Stimulated activated CD8-positive, alpha-beta memory T cell treated with anti-CD3 and anti-CD28 coated beads, Interleukin-4, amount 100 ng/mL, for 1 hour (primary cell): ENCODE measurements at places on chromosomes 3 and 15.
A peak's percentile ranks its signal among the peaks of the same experiment; 100 is the strongest.

DNA sequence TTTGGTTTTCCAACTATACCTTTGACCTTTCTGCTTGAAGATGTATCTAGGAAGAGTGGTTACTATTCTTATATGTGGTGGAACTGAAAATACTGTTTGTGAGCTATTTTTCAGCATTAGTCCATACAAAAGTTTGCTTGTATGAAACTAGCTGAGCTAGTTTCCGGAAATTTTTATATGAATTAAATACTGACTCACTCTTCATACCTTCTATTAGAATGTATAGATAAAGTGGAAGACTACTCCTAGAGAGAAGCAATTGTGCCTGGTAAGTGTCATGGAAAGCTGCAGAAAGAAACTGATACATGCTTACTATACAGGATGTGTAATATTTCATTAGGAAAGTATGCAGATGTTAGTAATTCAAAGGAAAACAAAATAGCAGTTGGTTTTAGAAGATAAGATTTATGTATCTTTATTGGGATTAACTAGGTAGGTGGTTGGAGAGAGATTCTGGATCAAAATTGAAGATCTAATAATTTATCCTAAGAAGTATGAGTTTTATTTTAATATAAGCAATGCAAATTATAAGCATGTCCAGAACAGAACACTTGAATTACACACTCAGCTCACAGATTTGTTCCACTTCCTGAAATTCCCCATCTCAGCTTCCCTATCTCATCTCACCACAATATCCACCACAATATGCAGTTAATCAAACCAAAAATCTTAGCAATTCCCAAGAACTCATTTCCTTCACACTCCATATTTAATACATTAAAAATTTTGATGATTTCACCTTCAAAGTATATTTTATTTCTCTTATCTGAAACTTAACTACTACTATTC lies 82.8 kb downstream of the BCHE start:
- no peak for DNase-seq

DNA sequence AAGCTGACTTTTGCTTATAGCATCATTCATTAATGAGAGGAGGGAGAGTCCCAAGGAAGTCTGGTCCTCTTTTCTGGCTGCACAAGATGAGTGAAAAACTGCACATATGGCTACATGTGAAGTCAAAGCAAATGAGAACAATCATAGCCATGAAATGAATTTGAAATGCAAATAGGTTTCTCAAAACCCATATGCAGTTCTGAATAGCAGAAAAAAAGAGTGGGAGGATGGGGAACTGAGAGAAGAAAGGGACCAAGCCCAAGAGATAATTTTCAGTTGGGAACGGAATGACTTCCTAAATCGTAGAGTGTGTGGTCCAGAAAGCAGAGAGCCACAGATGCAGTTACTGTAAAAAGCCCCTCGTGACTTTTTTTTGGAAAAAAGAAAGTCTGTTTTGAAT lies 66.3 kb downstream of the GTPBP8 start:
- no peak for DNase-seq

DNA sequence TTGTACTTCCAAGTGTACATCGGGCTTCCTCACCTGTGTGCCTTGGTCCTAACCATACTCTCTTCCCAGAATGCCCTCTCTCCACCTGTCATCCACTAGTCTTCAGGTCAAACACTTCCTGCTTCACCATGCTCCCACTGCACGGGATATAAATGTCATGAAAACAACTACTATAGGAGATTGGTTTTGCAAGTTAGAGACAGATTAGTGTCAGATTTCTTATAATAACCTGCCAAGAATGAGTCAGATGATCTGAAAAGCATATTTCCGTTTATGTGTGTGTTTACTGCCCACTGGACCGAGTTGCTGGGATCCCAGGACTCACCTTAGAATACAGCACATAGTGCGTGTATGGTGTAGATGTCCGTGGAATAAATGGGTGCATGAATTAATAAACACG lies 21.4 kb downstream of the PLA1A start:
- no peak for DNase-seq

DNA sequence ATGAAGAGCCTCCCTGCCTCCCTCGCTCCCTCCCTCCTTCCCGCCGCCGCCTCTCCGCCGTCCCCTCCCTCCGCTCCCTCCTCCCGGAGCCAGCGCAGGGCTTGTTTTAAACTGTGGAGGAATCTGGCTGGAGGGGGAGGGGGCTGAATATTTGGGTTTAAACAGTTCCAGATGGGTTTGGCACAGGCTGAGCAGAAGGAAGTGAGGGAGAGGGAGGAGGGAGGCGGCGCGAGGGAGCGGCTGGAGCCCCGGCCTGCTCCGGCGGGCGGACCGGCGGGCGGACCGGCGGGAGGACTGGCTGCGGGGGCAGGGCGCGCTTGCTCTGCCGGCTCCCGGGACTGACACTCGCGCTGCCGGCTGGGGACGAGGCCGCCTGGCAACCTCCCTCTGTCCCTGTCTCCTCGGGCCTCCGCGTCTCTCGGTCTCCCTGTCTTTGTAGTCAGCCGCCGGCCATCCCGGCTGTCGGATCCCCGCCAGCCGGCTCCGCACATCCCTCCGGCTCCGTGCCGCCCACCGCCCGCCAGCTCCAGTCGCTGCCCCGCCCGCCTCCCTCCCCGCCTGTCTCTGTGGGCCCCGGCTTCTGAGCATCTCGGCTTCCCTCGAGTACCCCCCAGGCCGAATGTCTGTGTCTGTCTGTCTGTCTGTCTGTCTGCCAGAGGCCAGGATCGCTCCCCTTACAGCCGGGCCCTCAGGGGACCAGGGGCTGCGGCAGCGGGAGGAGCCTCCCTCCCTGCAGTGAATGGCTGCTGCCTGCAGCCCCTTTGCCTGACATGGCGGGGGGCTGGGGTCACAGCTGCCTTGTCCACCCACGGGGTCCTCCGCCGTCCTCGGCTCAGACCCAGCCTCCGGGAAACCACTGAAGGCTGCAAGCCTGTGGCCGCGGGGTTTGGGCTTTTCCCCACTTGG lies 7.6 kb downstream of the EPHB3 start:
- no peak for DNase-seq

DNA sequence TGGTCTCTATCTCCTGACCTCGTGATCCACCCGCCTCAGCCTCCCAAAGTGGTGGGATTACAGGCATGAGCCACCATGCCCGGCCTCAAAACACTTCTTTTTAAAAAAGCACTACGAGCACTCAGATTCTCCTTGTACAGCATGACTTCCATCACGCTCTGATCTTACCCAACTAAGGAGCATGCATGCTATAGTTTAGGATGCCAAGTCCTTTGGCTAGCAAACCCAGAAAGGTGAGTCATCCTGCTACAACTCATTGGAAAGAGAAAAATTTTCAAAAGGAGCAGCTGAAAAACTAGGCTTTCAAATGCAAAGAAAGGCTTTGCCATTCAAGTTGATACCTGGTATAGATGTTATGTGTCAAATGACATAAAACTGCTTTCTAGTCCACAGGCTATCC lies 70.3 kb upstream of the PRICKLE2 start:
- no peak for DNase-seq

DNA sequence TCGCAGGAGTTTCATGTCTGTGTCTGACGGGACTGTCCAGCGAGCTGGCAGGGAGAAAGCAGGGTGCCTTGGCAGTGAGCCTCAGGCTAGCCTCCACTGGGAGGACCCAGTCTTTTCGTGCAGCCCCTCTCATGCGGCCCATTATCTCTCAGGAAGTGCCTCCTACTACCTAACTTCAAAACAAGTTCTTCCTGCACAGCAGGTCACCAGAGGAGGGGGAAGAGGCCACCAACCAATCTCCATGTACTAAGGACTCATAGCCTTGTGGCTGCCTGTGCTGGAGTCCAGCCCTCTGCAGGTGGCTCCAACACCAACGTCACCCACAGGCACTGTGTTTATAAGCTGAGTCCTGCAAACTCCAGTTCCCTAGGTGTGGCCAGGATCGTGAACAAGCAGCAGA lies 4.8 kb downstream of the VIPR1 start:
- DNase-seq: no peak

DNA sequence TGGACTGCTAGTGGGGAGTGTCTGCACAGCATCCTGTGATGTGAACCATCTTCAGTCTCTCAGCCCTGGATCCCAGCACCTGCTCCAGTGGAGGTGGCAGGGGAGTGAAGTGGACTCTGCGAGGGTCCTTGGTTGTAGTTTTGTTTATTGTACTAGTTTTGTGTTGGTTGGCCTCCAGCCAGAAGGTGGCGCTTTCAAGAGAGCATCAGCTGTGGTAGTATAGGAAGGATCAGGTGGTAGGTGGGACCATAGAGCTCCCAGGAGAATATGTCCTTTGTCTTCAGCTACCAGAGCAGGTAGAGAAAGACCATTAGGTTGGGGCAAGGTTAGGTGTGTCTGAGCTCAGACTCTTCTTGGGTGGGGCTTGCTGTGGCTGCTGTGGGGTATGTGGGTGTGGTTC lies 20.9 kb downstream of the NEK11 start:
- DNase-seq: no peak

DNA sequence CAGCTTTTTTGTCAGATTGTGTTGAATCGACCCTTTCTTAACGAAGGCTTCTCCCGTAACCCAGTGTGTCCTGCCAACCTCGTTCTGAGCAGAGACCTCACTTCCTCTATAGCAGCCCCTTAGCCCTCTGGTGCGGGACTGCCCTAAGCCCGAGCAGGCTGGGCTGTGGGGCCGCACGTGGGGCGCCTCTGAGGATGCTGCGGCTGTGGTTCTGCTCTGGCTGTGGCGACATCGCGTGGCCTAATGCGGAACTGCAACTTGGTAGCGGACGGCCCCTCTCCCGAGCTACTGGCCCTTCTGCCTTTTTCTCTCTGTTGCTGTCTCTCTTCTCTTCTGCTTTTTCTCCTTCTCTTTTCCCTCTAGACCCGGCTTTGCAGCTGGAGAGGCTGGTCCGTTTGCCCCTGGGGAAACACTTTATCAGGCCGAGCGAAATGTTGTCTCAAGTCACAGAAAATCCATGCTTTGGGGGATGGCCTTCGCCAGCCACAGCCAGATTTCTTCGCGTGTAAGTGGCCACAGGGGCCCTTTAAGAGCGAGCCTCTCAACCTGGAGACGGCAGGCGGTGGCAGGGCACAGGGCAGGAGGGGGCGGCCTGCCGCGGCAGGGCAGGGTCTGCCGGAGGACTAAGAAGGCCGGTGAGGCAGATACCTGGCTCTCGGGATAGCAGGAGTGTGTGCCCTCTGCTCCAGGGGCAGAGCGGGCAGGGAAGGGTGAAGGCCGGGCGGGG lies 19.4 kb upstream of the KIF23 start:
- DNase-seq: peak; percentile 73

DNA sequence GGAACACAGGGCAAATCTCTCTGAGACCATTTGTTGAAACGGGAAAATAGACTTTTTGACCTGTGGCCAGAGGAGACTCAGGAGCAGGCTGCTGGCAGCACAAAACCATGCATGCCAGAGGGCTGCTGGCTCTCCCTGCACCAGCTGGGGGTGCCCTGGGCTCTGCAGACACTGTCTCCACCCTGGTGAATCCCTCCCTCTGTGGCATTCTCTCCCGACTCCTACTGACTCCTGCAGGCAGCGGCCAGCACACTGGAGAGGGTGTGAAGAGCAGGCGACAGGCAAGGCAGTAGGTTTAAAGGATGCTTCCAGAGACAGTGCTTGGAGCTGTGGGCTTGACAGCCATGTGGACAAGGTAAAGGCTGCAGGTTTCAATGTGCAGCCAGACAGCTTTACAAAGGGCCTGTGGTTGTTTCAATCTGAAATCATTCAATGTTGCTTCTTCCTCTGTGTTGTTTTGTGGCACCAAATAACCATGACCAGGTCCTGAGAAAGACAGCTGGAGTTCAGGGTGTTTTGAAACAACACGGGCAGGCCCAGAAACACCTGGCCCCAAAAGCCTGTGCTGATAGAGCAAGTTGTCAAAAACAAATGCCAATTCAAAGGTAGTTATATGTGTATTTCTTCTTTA lies 431.0 kb upstream of the ATP10A start:
- no peak for DNase-seq

DNA sequence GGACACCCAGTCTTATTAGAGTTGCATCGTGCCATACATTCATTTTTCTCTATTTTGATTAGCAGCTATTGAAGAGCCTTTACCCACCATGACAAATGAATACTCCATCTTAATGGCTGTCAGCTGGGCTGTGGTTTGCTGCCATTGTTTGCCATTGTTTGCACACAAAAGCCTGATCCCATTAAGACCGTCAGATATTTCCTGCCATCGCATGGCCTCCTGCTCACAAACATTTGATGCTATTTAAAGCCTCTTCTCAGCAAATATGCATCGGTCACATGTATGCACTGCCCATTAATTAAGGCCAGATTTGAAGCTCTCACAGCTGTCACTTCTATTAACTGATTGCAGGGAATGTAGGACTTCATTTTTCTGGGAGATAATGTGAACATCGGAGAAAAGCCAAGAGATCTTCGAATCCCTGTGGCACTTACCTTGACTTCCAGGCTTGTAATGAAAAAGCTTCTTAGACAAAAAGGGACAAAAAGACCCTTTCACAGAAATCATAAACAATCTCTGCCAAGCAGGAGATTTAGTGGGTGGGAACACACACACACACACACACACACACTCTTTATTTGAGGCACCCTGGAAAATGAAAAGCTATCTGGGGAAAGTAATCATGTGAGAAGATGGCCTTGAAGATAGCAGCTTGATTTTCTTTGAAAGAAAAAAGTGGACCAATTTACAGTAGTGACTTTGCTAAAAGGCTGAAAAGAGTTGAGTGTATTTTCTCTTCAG lies 175.4 kb upstream of the NR2E3 start:
- DNase-seq: no peak

GRCh38 chr3:192929146-192929545 lies 11.5 kb upstream of the MB21D2 start:
- no peak for DNase-seq

GRCh38 chr3:123444023-123444422 lies 4.9 kb downstream of the ADCY5 start:
- DNase-seq: no peak

GRCh38 chr15:84714821-84715220 lies 1.1 kb downstream of the SEC11A start:
- DNase-seq: no peak

DNA sequence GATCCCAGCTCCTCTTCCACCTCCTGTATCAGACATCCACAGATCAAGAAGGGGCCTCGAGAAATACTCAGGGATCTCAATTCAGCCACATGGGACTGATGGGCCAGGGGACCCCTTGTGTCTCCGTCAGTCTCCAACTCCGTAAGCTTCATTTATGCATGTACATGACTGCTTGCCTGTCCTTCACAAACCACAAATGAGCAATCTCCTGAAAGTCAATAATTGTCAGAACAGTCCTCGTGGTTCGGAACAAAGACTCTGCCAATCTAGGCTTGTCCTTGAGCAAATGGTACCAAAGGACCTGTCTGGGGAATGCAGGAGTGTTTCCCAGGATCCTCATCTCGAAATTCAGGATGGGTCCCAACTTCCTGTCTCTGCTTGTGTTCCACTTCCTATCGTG lies 20.8 kb downstream of the SLC12A8 start:
- DNase-seq: no peak
